ENCODE measurements at places on chromosomes 12 and 14. TPM values are rescaled to one million over a fixed set of nuclear protein-coding genes. Genes with fewer than 3 reads are reported as not detected.

Gene ADSS1
- total RNA-seq: 11.5 TPM

GRCh38 chr14:72387726-72388125 lies 455.5 kb downstream of the RGS6 start:
- no peak for DNase-seq

Gene DBX2
- 0.13 TPM for total RNA-seq

GRCh38 chr12:4580281-4580688 lies 18.3 kb downstream of the DYRK4 start:
- DNase-seq: no peak

DNA sequence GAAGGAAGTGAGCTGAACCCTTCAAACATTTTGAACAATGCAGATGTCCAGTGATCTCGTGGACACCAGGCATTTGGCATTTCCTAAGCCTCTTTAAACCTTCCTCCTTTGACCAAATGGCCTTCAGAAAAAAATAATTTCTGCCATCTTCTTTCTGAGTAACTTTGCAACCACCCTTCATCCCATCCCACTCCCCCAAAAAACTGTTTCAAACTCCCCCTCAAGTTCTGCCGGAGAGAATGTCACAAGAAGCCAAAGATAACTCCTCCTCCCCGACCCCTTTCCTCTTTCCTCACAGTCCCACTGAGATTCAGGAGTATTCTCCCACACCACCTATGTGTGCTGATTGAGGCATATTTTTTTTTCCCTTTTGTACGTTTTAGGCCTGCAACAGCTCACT lies 1.7 kb downstream of the KSR2 start:
- no peak for DNase-seq

DNA sequence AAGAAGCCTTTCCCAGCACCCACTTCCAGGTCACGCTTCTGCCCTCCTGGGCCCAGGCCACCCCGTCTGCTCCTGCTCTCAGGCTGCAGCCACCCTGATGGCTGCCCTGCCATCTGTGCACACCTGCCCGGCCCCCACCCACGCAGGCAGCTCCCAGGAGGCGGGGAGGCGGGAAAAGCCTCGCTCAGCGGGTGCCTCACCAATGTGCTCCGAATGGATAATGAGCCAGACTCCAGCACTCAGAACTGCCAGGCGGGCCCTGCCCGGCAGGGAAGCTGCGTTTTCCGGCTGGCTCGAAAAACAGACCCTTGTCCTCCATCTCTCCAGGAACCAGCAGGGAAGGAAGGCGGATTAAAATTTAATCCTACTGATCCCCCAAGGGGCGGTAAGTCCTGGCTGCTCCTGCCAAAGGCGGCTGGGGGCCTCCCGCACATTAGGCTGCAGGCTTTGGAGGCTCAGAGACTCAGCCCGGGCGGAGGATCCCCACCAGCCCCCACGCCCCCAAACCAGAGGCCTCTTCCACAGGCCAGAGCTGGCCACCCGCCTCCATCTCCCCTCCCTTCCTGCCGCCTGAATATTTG lies 104.0 kb downstream of the NCOR2 start:
- peak; percentile 55 for DNase-seq

DNA sequence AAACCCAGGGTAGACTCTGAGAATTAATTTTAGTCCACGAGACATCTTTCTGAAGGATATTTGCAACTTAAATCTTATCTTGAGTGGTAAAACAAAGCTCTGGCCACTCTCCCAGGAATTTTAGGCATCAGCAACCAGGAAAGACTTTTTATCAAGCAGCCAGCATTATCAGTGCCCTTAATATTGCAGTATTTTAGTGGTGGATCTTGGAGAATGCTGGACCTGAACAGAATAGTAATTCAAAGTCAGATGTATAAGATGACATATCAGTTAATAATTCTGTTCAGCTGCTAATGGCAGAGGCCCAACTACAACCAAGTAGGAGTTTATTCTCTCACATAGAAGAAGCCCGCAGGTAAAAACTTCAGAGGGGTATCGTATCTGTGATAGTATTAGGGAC lies 59.0 kb upstream of the CRY1 start:
- no peak for DNase-seq

DNA sequence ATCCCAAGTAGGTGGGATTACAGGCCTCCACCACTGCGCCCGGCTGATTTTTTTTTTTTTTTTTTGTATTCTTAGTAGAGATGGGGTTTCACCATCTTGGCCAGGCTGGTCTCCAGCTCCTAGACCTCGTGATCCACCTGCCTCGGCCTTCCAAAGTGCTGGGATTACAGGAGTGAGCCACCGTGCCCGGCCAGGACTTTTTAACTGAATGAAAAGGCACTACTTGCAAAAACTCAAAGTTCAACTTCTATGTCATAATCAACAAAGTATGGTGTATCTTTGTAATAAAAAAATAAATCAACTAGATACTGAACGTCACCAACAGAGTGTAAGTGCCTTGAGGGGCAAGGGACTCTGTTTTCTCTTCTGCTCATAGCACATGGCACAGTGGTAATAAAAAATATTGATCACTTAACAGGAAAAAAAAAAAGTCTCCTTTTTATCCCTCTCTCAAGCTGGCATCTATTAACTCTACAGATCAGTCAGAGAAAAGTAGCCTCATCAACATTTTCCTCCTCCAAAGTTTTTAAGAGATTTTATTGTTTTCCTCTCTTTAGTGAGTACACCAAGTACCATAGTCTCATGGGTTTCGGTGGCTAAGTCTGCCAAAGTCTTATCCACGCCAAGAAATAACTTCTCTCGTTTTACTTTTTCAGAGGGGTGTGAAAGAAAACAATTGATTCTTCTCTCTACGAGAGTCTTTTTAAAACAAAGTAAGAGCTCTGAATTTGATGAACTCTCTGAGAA lies 10.6 kb upstream of the FOXN3 start:
- DNase-seq: no peak

DNA sequence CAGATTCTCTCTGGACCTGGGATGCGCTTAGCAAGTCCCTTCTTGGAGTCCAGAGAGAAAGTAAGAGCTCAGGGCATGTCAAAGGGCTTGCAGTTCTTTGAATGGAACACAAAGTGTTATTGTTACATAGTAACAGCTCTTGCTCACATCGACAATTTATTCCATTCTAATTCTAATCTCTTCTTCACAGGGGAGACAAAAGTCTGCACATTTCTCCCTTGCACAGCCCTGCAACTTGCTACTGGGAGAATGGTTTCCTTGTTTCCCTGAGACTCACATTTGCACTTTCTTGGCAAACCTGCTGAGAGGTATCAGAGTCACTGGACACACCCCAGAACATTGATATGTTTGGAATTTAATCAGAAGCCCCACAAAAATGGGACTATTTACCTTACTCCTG lies 209.9 kb upstream of the IGF1 start:
- no peak for DNase-seq

Gene ZDHHC22
- total RNA-seq: not detected

Gene EGLN3
- total RNA-seq: 10.9 TPM

Gene IFT81
- total RNA-seq: 17.3 TPM

- no peak for DNase-seq
These were observed 40.4 kb upstream of the LDHB start for GRCh38 chr12:21697904-21698630.

DNA sequence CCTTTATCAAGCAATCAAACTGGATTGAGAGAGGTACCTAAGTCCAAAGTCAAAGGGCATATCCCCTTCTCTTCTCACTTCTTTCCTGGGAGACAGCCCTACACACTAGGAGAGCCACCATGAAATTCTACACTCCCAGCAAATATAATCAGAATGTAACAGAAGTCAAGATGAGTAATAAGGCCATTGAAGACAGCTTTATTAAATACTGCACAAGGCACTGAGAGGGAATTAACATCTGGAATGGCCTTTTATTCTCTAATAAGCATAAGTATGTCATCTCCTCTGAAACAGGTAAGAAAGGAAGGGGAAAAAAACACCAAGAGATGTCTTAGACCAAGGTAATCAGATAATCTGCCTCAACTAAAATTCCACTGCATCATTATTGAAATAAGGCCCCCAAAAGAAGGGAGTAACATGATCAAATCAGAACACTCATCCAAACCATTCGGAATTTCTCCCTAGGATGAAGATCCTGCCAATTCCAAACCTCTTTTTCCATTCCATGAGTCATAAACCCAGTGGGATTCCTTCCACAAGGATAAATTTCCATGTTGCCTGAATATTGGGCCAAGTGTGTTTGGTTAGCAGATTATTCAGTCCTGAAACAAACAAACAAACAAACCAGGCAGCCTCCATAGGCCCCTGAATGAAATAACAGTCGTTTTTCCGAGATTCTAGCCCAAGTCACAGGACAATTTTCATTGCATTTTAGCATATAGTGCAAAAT lies 19.9 kb downstream of the SLC35F4 start:
- no peak for DNase-seq

- DNase-seq: peak; percentile 92
These were observed 1.3 kb upstream of the NCOR2 start for GRCh38 chr12:124568431-124569374.

Gene AREL1
- 26.7 TPM for total RNA-seq

Gene ARF6
- total RNA-seq: 46.1 TPM

Gene SSTR1
- total RNA-seq: 4.1 TPM

Gene RNF212B
- not detected for total RNA-seq

DNA sequence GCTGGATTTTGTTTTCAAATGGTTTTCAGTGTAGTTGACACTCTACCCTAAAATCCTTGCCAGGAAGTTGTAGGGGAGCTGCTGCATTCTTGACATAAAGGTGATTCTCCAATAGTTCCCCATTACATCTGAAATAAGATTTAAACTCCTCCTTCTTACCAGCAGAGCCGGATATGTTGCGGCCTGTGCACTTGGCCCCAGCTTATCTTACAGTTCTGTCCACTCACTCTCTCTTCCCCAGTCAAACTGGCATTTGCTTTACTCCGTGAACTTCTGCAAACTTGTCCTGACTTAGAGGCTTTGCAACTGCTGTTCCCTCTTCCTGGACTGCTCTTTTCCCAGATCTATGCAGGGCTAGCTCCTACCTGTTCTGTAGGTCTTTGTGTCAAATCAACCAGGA lies 929.5 kb downstream of the VRK1 start:
- no peak for DNase-seq

DNA sequence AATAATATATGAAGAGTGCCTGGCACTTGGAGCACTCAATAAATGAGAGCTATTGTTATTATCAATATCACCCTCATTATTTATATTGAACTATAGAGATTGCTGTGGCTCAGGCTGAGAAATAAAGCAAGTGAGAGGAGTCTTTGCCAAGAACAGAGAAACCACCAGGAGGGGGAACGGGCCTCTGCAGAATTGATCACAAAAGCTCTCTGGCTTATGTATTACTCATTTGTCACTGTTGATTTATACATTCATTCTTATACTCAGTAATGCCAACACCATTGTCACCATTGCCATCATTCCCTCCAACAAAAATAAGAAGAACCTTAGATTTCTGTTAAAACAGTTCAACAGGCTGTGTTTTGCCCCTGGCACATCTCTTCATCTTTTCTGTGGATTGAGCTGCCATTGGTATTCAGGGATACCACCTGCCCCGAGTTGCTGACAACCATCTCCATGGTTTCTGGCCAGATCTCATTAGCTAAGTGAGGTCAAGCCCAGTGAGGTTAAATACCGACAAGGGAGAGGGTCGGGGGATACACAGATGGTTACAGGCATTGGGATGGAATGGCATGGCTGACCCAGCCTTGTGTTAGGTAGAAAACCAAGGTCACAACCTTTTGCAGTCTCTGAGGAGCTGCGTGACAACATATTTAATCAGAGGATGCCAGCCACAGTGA lies 21.8 kb upstream of the PCNX1 start:
- DNase-seq: no peak

- DNase-seq: no peak
These were observed 544.4 kb upstream of the TMEM132C start for GRCh38 chr12:127722611-127723010.

- DNase-seq: no peak
These were observed 923 bp downstream of the STAT2 start for GRCh38 chr12:56358836-56359532.

DNA sequence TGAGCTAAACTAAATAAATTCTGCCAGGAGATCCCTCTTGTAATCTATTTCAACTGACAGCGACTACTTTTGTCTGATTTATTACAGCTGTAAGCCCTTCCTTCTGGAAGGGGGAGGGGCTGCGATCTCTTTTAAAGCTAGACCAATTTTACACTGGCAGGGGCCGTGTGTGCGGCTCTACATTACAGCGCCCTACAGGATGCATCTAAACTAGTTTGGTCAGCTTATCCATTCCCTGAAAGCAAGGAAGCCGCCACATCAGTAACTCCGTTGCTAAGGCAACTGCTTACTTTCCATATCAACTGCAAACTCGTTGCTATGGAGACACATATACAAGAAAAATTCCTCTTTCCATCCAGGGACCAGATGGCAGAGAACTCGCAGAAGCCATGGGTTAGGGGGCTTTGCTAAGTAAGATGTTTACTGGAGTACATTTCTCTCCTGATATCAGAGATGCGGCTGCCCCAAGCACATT lies 17.4 kb downstream of the FOXN3 start:
- peak; percentile 42 for DNase-seq

DNA sequence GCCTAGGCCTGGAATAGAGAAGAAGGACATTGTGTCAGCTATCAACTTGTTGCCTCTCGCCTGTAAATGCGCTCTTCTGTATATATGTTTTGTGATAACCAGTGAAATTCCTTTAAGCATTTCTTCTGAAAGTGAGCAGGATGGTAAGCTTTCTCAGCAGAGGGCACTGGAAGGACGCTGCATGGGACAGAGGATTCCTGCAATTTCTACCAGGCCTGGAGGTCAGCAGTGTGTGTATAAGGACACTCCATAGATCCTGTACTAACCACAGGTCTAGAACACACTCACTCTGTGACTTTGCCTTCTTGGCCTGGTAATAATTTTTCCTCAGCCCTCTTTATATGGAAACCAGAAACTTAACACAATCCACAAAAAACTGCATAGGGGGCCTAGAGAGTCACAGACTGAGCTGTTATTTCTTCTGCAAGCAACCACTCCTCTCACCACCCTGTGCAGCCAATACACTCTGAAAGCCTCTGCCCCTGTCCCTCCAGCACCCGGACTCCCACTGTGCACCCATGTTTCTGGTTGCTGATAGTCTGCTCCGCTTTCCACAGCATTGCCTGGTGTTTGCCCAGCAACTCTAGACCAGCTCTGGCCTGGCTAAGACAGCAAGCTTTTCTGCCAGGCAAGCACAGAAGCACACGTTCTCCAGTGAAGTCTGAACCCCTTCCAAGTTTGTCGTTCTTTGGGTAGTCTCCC lies 94.0 kb upstream of the RMST start:
- no peak for DNase-seq

- DNase-seq: no peak
These were observed 112.7 kb upstream of the EGLN3 start for GRCh38 chr14:34063470-34064164.

- no peak for DNase-seq
These were observed 79.9 kb downstream of the GCH1 start for GRCh38 chr14:54822685-54823084.

Gene DEPDC4
- total RNA-seq: 1.5 TPM

- no peak for DNase-seq
These were observed 24.7 kb downstream of the ATF1 start for GRCh38 chr12:50788561-50788960.

Data from sciatic nerve (tissue), 2 donors.